ENCODE measurements at places on chromosomes 4 and X.

DNA sequence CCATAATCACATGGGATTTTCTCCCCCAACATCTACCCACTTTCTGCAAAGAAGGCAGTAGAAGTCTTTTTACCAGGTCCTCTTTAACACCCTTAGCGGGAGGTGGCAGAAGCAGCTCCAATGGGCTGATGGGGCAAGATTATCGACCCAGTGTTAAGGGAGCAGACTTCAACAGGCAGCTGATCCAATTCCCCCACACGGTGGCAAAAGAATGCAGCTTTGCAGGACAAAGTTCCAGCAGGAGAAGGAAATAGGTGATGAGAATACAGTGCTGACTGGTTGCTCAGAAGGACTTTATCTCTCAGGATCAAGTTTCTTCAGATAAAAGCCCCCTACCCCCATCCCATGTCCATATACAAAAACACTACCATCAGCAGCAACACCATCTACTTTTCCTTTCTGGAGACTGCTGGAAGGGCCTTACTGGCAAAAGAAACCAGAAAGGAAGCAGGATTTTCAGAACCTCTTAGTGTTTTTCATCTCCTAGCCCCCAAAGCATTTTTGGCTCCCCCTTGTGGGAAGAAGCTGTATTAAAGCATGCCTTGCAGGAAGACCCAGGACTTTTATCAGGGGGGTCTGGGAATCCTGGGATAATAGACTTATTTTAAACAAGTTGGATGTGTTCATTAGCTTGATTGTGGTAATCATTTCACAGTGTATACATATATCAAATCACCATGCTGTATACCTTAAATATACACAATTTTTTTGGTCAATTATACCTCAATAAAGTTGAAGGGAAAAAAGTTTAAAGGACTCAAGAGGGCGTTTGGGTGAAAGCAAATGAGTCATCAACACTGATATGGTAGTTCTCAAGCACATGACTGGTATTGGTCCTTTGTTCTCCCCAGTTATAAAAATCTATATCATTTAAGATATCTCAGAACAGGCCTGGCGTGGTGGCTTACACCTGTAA, 146.4 kb downstream of the GPC3 start:
- DNase-seq: no peak

GRCh38 chr4:41496977-41497376, 41.0 kb upstream of the LIMCH1 start:
- DNase-seq: no peak

GRCh38 chrX:133928365-133928764, 57.0 kb downstream of the GPC3 start:
- DNase-seq: no peak

- no peak for DNase-seq
Measured at GRCh38 chr4:79851625-79852304, 221.3 kb downstream of the ANTXR2 start.

DNA sequence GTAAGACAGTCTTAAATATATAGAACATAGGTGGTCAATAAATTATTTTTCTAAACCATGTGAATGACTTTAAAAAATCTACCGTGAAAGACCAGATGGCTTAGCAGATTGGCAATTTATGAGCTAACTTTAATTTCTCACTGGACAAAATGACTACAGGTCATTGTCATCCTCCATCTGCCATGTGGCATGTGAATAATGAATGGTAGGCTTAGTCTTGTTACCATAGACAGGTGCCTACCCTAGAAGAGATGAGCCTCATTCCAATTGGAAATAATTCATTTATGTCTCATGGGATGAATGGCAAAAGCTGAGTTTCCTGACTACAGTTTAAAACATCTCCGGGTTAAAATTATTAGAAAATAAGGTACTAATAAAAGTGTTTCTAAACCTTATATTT, 1043.3 kb downstream of the FAT4 start:
- DNase-seq: no peak

DNA sequence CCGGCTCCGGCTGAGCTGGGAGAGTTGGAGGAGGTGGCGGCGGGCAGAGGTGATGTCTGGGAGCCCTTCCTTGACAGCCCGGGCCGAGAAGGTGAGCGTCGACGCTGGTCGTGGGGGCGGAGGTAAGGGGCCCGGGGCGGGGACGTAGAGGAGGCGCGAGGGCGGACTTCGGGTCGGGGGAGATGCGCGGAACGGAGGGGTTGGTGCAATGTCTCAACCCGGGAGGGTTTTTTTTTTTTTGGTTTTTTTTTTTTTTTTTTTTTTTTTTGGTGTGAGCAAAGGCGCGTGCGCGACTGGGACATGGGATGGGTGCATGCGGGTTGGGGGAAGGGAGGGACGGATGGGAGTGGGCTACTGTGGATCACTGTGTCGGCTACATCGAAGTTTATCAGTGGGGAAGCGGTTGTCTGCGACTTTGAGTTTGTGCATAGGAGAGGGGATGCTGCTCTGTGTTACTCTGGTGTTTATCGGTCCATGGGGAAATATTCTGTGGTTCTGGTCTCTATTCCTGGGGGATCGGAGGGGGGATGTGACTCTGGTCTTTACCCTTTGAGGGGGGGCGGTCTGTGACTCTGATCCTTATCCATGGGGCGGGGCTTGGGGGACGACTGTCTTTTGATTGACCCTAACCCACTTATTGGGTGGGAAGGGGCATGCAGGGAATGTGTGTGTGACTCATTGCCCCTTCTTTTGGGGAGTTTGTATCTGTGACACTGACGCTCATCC, 537 bp downstream of the RBM10 start:
- no peak for DNase-seq

Data from stimulated activated naive CD4-positive, alpha-beta T cell treated with Interleukin-2 at 50 U/mL for 16 hours (primary cell).